ENCODE measurements at places on chromosomes 4 and X.

GRCh38 chrX:144801786-144802185 lies 445.5 kb upstream of the SPANXN1 start:
- DNase-seq: no peak

GRCh38 chr4:93384887-93385286 lies 443.7 kb upstream of the ATOH1 start:
- no peak for DNase-seq

DNA sequence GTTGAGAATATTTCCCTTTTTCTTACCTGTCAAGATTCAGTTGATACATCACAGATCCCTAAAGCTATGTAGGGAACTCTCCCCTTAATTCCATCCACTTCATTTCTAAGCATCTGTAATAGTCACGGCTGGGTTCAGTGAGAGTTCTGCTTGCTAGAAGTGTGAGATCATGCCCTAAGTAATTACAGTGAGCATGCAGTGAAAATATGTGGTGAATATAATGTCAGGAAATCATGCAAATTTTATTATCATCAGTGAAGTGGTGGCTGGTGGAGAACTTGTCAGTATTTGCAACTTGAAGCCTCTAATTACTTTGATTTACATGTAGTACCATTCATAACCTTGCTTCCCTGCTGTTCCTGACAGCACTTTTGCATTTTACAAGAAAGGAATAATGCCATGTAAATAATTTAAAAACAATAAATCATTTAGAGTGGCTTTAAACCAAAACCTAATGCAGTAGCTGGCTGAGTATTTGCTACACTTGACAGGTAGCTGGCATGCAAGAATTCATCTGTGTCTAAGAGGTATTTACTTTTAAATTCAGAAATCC lies 28.3 kb upstream of the CFAP299 start:
- no peak for DNase-seq

- no peak for DNase-seq
Observed at GRCh38 chr4:125992891-125993290, 678.1 kb downstream of the FAT4 start.

Measured in CD4-positive, alpha-beta T cell treated with Interleukin-17A for 1 hour (primary cell).